Left renal cortex interstitium (tissue), 4 donors: ENCODE measurements at places on chromosomes 16 and 17.

GRCh38 chr16:68075980-68076379 is 9.2 kb upstream of the NFATC3 start:
- DNase-seq, result no peak

DNA sequence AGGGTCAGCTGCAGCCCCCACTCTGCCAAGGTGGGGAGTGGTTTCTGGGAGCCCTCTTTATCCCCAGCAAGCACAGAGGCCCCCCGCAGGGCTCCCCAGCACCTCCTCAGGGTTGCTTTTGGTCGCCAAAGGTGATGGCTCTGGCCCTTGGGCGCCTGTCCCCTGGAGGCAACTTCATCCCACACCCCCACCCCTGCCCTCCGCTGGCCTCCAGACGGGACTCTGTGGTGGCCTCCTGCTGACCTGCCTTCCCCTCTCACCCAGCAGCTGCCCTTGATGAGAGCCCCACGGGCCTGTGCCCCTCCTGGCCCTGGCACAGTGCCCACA is 7.8 kb upstream of the RHOT2 start:
- no peak for DNase-seq

GRCh38 chr16:48562475-48562874 is 47.5 kb downstream of the N4BP1 start:
- no peak for DNase-seq

DNA sequence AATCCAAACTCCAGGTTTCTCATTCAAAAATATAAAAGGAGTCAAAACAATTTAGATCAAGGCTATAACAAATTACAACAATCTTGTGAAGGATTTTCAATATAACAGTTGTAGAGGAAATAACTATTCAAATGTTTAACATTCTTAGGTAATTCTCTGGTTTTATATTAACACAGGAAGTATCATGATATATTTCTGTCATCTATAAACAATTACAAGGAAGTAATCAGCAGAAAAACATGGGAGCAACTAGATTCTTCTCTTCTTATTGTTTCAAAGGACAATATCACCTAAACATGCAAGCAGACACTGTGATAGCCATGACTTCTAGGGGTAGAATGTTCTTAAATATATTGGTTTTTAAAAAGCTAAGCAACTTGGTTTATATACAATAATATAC is 49.9 kb downstream of the FBXL20 start:
- no peak for DNase-seq

GRCh38 chr17:34670618-34671017 is 91.2 kb downstream of the TMEM132E start:
- DNase-seq, result no peak

DNA sequence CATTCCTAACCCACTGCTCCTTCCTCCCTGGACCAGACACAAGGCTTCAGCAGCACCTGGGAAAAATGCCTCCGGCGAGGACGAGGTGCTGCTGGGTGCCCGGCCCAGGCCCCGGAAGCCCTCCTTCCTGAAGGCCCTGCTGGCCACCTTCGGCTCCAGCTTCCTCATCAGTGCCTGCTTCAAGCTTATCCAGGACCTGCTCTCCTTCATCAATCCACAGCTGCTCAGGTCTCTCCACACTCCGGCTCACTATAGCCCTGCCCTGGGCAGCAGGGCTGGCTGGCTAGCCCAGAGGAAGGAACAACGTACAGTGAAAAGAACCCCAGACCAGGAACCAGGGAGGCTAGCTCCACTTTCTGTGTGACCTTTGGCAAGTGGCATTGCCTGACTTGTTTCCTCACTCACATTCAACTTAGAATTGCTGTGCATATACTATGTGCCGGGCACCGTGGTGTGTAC is 26.2 kb downstream of the ABCC3 start:
- no peak for DNase-seq

GRCh38 chr17:42329025-42329976 is 41.0 kb downstream of the STAT5A start:
- no peak for DNase-seq

- DNase-seq, result no peak
Observed at GRCh38 chr17:55549140-55549539, 37.9 kb upstream of the SMIM36 start.

- no peak for DNase-seq
Observed at GRCh38 chr17:15910791-15911190, 34.1 kb upstream of the ADORA2B start.

DNA sequence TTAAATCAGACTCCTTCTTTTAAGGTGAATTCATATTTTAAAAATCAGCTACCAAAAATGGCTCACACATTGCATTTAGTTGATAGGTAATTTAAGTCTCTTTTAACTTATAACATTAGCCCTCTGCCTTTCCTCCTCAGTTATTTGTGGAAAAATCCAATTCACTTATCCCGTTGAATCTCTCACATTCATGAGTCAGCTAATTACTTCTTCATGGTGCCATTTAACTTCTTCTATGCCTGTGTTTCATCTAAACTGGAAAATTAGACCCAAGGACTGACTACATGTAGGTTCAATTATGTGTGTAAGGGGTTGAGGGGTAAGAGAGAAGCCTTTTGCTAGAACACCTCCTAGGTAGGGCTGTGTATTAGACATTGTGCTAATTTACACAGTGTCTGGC is 18.4 kb upstream of the SLFN5 start:
- no peak for DNase-seq

DNA sequence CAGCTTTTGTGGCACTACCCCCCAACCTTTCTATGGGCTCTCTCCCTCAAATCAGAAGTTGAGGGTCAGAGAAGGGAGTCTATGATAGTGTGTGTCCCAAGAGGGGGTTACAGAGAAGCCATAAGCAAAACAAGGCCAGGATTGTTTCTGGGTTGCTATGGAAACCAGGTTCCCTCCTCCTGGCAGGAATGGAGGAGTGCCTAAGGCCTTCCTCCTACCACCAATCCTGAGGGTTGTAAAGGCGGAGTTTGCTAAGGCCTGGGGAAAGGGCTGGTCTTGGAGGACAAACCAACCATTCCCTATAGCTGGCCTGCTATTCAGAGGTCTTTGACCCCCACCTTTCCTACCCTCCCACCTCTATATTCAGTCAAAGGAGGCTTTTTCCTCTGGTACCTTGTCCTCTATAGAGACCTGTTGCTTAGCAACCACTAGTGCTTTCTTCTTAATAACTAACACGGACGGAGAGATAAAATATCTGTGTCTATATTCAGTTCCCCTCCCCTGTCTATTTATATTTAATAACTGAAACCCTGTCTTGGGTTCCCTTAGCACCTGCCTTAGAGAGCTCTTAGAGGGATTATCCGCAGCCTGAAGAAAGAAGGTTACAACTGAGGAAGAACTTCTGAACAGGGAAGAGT is 43.4 kb downstream of the NEUROD2 start:
- DNase-seq, result no peak

- no peak for DNase-seq
Observed at GRCh38 chr16:63312346-63312745, 1276.1 kb upstream of the CDH8 start.

DNA sequence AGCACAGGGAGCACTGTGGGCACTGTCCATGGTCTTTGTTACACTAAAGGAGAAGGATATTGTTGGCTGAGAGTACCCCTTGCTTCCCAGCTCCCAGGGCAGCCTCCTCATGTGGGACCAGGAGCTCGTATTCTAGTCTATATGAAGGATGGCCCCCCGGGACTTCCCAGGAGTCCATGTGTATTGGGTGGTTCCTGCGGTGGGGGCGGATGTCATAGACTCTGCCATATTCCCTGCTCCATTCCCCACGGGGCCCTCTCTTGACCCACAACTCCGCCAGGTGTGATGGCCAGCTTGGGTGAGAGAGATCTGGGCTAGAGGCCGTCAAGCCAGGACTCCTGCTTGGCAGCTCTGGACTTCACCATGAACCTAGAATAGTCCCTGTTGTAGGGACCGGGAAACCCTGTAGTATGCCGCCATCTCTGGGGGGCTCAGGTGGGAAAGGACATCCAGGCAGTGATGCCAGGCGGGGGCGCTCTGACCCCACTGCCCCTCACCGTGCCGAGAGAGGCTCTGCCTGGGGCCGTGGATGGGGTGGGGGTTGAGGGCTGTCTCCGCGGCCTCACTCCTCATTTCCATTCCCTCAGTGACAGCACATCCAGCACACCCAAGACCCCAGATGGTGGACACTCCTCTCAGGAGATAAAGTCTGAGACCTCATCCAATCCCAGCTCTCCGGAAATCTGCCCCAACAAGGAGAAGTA is 37.8 kb downstream of the OR1D5 start:
- no peak for DNase-seq

DNA sequence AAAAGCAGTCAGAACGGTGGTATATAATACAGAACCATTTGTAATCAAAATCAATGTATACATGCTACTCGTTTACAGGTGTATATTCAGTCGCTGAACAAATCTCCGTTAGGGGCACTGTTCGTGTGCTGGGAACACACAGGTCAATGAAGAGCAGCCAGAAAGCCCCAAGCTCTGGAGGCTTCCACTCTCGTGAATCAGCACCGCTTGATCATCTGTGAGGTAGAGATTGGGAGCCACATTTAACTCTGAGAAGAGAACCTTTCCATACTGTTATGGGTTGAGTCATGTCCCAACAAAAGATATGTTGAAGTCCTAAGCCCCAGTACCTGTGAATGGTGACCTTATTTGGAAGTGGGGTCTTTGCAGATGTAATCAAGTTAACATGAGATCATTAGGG is 5.4 kb upstream of the CYTH1 start:
- no peak for DNase-seq

DNA sequence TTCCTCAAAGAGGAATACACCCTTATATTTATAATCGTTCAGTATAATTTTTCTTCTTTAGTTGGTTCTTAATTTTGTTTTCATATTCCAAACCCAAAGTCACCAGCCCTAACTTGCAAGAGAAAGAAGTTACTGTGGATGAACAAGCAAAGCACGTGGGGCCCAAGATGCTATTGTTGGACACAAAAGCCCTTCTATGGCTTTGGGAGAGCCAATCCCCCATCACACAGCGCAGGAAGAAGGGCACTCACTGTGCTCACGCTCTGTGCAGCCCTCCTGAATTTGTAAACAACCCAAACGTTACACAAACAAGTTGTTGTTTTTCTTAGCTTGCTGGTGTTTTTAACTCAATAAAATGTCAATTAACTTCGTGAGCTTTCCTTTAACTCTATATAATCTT is 22.5 kb downstream of the SPPL2C start:
- no peak for DNase-seq

GRCh38 chr17:19398301-19399181 is 11.6 kb upstream of the MFAP4 start:
- DNase-seq, result no peak

DNA sequence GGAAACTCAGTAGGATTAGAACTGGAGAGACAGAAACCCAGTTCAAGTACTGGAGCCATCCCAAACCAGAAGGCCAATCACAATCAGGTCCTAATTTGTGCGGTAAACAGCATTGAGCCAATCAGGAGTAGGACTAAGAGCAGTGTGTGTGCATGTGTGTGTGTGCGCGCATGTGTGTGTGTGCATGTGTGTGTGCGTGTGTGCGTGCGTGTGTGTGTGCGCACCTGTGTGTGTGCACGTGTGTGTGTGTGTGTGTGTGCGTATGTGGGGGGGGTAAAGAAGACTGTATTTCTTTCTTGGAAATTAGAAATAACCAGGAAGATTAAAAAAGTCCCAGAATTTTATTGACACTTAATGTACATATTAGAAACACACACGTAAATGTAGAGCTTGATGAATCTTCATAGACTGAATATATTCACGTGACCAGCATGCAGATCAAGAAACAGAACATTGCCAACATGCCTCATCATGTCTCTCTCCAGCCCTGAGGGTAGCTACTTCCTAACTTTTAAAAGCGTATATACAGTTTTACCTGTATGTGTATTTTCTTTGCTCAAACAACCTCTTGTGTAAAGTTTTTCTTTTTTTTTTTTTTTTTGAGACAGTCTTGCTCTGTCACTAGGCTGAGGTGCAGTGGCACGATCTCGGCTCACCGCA is 919 bp upstream of the DHRS7C start:
- no peak for DNase-seq

GRCh38 chr16:79114759-79115158 is 485.8 kb downstream of the MAF start:
- no peak for DNase-seq

GRCh38 chr17:63704259-63704576 is 4.3 kb upstream of the LIMD2 start:
- DNase-seq, result no peak

- DNase-seq, result no peak
Observed at GRCh38 chr17:28345419-28346198, 10.0 kb downstream of the TNFAIP1 start.

DNA sequence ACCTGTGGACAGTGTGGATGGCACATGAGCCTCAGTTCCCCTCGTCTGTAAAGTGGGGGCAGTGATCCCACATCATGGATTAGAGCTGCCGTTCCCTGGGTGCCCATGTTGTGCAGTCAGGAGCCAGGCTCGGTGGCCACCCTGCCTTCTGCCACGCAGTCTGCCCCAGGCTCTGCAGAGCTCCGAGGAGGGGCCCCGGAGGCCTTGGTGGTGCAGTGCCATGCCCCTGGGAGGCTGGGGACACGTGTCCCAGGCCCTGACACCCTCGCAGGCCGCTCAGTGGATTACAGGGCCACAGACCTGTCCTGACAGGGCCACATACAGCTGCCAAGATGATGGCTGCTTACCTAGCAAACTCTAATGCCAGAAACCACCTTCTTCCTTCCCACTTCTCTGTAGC is 59.7 kb upstream of the ZNF469 start:
- no peak for DNase-seq

- DNase-seq, result no peak
Observed at GRCh38 chr16:85166699-85167588, 54.7 kb upstream of the CIBAR2 start.

- DNase-seq, result no peak
Observed at GRCh38 chr17:43213545-43213944, 1.9 kb downstream of the TMEM106A start.

GRCh38 chr17:1883536-1883935 is 53.7 kb downstream of the RPA1 start:
- no peak for DNase-seq

- no peak for DNase-seq
Observed at GRCh38 chr16:84174396-84174795, 12.5 kb downstream of the TAF1C start.
